ENCODE measurements at places on chromosomes 5 and 9.

DNA sequence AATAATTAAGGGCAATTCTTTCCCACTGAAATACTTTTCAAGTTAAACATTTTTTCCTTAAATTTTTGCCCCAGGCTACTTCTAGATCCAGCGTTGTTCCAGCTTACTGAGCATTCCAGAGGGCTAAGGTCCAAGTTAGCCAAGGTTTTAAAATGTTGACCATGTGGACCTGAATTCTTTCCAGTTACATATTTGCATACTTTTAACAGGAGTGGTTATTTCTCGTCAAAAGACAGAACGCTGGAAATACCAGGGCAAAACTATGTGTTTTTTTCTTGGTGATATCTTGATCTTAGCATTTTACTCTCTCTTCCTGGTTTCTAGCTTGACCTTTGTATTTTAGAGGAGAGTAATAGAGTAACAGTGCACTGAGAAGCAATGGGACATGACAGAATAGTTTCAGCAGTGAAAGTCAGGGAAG, 32.8 kb downstream of the TMC1 start:
- peak; percentile 89 for DNase-seq

DNA sequence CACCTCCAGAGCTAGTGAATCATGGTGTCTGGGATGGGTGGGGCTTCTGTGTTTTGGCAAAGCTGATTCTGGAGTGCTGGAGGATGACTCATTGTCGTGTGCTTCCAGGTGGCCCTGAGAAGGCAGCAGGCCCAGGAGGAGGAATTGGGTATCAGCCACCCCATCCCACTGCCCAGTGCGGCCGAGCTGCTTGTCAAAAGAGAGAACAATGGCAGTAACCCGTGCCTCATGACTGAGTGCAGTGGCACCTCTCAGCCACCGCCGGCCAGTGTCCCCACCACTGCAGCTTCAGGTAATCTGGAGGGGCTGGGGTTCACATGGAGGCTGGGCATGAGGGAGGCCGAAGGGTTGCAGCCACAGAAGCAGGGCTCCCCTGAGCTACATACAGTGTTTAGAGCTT, 5.4 kb downstream of the DMRT1 start:
- no peak for DNase-seq

- peak; percentile 43 for DNase-seq
Measured at GRCh38 chr5:123585871-123586270, 73.9 kb downstream of the CSNK1G3 start.

DNA sequence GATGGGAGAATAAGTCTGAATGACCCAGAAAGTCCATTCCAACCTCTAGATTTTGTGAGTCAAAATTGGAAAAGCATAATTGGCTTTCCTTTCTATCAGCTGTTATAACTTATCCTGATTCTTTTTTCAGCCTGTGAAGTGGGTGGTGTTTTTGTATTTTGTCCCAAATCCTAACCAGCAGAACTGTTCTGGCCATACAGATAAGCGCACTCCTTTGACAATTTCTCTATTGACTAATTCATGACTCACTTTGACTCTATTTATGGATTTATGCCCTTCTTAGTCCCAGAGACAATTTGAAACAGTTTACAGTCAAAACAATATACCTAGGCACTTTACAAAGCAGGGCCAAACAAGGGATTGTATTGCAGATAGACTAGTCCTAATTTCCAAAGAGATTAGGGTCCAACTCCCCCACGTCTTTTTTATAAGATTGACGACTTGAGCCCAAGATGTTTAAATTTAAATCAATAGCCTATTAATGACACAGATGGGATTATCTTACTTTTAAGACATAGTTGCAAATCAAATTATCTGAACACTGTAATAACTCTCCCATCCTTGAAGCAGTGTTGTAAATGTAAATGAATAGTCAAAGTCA, 301.7 kb upstream of the SEMA6A start:
- DNase-seq, result no peak

DNA sequence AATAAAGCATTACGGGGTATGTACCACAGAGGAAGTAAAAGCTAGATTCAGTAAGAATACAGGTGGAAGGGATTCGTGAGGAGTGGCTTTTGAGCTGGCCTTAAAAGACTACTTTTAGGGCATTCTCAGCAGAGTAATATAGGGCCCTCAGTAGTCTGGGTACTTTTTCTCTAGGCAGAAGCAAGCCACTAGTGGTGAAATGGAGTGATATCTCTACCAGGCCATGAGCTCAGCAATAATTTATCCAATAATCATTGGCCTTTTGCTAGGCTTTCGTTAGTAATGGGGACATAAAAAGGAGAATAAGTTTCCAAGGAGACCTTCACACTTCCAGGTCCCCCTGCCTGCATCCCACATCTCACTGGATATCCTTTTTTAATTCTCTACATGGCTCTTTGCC, 1.7 kb downstream of the POLR3G start:
- DNase-seq, result no peak

GRCh38 chr5:88060194-88060593, 208.5 kb downstream of the TMEM161B start:
- no peak for DNase-seq

GRCh38 chr9:22512495-22512894, 65.9 kb downstream of the DMRTA1 start:
- DNase-seq, result no peak

DNA sequence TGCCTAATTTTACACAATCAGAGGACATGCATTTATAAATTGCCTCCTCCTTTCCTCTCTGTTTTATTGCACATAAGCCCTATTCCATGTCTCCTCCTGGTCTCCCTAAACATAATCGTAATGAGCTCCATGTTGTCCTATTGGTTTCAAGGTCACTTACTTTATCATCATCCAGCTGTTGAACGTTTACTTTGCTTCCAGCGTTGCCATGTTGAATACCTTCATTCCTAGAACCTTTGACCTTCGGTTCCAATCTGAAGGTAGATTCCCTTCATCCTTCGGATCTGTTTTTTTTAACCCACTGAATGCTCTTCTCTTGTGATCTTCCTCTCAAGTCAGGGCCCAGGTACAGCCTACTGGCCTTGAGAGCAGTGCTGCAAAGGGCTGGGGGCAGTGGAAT, 84.3 kb downstream of the PJA2 start:
- no peak for DNase-seq

- DNase-seq, result peak; percentile 95
Measured at GRCh38 chr9:95462249-95463147, 54.3 kb downstream of the PTCH1 start.

DNA sequence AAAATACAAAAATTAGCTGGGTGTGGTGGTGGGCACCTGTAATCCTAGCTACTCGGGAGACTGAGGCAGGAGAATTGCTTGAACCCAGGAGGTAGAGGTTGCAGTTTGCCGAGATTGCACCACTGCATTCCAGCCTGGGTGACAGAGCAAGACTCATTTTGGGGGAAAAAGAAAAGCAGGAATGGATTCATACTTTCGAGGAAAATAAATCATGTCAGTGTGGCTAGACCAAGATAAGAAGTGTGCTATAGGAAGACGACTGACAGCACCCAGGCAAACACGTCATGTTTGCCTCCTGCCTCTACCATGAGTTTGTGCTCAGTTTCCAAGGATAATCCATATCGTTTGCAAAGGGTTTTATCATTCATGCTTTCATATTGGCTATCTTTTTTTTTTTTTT, 19.3 kb upstream of the ATOSB start:
- DNase-seq, result no peak

- peak; percentile 8 for DNase-seq
Measured at GRCh38 chr5:27612161-27612560, 573.8 kb upstream of the CDH9 start.

DNA sequence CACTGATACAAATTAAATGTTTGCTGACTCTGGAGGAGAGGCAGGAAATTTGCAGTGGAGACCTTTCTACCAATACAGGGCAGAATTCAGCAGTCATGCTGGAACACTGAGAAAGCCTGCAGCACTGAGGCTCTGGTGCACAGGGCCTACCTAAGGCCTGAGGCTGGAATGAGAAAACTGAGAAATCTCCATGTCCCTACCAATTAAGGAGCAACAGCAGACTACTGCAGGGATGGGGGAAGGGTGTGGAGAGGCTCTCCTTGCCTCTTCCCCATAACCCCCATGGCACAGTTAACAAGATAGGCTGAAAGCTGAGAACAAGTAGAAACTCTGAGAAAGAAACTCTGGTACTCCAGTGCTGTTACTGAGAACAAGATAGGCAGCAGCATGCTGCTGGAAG, 10.5 kb downstream of the FBXO4 start:
- DNase-seq, result no peak

GRCh38 chr5:88952996-88953643, 70.1 kb upstream of the MEF2C start:
- DNase-seq, result no peak

DNA sequence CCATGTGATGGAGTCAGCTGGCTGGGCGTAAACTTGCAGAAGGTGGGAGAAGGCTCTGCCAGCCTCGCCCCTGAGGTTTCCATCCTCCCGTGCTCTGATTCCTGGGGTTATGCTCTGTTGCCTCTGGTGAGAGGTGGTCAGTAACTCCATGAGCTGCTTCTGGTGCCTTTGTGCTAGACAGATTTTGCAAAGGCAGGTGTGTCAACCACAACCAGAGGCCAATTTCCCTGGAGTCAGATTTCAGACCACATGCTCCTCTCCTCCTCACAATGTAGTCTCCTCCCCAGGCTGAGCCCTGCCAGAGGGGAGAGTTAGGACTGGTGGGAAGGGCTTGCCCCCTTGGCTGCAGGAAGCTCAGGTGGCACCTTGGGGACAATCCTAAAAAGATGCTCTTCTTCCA, 38.8 kb upstream of the TENT4A start:
- DNase-seq, result no peak

GRCh38 chr9:127578952-127579853, 32.9 kb upstream of the STXBP1 start:
- DNase-seq, result peak; percentile 95

GRCh38 chr5:107381189-107381856, 289.4 kb downstream of the EFNA5 start:
- DNase-seq, result peak; percentile 84

DNA sequence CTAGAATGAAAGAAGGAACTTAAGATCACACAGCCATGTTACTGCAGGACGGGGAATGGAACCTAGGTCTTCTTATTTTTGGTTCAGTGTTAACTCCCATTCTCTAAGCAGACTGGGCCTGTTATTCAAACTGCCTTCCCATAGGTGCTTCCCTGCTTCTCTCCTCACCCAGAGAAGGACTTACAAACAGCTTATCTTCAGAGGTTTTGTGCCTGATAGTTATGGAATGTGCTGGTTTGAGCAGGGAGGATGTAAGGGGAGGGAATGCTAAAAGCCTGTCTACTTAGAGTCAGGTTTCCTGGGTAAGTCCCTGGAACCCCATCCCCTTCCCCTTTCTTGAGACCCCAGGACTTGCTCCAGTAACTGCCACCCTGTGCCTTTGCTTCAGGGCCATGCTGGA, 4.2 kb upstream of the PSMD5 start:
- DNase-seq, result no peak

DNA sequence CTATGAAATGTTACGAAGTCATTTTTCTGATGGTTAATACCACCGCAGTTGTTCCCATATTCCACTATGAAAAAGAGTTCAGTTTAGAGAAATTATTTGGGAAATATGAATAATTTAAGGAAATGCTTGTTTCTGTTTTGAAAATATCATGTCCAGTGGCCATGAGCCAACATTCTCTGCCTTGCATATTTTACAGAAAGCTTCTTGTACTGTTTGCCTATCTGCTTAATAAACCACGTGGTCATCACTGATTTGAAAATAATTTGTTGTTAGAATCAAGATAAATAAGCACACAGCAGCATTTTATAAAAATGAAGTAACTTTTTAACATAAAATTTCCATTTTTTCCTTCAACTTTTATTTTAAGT, 381.5 kb upstream of the CDH18 start:
- no peak for DNase-seq

- DNase-seq, result no peak
Measured at GRCh38 chr9:115165233-115165632, 47.3 kb upstream of the TNC start.

DNA sequence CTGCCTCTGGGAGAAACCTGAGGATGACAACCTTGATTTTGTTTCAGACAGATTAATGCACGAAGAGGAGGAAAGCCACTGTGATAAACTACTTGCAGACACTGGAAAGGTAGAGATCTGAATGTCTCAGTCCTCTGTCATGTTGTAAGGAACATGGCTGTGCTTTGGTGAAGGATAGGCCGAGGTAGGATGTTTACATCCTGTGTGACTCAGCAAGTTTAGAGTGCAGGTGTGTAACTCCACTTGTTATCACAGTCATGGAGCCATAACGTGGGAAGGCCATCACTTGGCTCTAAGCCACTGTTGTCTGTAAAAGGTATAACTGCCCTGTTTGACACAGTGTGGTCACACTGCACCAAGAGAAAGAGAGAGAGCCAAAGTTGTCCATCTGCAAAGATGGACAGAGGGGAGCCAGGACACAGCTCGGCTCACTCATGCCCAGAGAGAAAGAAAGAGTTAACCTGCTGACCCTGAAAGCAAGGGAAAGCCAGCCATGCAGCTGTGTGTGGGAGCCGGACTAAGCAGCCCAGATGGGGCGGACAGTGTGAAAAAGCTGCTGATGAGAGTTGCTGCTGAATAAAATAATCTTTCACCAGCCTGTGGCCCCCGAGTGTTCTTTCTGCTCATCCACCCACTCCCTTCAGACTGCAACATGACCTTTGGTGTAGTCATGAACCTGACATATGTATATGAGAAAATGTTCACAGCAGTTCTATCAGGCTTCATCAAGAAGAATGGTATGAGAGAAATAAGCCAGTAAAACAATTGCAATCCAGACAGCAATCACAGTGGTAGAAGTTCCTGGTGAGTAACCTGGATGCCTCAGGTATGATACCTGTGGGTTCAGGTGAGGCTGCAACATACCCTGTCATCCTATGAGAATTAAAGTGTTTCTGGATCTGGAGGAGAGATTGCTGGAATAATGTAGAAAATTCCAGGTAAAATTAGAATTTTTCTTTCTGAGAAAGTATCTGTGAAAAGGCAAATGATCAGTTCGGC, 115.9 kb downstream of the TARS1 start:
- no peak for DNase-seq

DNA sequence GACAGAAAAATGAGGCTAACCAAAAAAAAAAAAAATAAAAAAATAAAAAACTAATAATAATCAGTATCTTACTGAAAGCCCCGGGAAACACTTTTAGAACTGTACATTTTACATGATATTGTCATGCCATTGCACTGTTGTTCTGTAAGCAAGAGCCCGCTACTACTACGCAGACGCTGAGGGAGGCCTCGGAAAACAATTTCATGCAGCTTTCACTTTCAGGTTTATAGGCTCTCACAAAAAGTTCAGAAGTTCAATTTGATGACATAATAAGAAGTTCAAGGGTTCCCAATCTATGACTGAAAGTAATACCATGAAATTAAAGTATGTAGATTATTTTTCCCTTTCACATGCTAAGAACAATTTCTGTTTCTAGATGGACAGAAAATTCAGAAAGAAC, 318.3 kb upstream of the ITGA1 start:
- DNase-seq, result no peak

DNA sequence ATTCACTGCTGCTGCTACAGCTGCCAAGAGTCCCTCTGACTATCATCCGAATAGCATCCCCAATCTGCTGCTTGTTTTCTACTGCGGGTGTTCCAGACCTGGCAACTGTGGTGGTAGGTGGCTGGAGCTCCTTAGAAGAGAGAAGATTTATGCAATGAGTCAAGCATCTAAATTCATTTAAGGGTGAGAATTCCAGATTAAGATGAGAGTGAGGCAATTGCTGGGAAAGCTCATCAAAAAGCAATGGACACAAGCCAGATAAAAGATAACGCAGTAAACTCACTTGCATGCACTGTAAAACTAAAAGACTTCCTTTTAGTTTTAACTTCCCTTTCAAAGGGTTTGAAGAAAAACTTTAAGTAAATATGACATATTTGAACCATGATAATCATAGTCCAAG, 3.9 kb downstream of the PLK2 start:
- DNase-seq, result peak; percentile 21

GRCh38 chr9:84297162-84297821, 43.3 kb downstream of the SLC28A3 start:
- DNase-seq, result peak; percentile 77

Measured in fibroblast of skin of right quadriceps (primary cell).